Activated naive CD8-positive, alpha-beta T cell treated with anti-CD3 and anti-CD28 coated beads, Interleukin-2, amount 10 ng/mL, durations not matched to agents 7 days and 5 days (primary cell): ENCODE measurements at places on chromosomes 1 and 21. TPM values are rescaled to one million over a fixed set of nuclear protein-coding genes. Genes with fewer than 3 reads are reported as not detected.

- no peak for DNase-seq
- peaks cover 14% of the 10 kb centered on the region for H3K4me1 ChIP-seq
- H3K4me3 ChIP-seq, result peak overlapping the region; percentile 85
Measured at GRCh38 chr1:201740086-201740541, 88.8 kb upstream of the IPO9 start.

AQP10 gene
- total RNA-seq, result not detected

DNM3 gene
- total RNA-seq, result 2.0 TPM

DNA sequence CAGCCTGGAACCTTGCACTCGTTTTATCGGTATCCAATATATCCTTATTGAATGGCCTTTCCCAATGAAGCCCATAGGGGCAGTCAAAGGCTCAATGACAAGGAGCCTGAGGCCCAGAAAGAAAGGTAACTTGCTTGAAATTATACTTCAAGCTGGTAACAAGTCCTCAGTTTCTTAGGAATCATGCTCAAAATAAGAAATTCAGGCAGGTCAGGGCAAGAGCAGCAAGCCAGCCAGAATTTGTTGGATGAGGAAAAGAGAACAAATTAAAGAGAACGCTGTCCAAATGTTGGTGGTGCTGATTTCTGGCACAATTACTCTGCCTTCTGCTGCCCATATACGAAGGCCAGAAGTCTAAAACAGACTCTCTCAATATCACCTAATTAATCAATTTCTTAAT is 77.6 kb downstream of the DDX20 start:
- no peak overlapping the region for H3K27ac ChIP-seq
- H3K36me3 ChIP-seq, result no peaks in the 10 kb centered on the region
- no peaks in the 10 kb centered on the region for H3K4me1 ChIP-seq
- no peak overlapping the region for H3K4me3 ChIP-seq

CYP4Z1 gene
- not detected for total RNA-seq
